ENCODE measurements at places on chromosomes 4 and X.

DNA sequence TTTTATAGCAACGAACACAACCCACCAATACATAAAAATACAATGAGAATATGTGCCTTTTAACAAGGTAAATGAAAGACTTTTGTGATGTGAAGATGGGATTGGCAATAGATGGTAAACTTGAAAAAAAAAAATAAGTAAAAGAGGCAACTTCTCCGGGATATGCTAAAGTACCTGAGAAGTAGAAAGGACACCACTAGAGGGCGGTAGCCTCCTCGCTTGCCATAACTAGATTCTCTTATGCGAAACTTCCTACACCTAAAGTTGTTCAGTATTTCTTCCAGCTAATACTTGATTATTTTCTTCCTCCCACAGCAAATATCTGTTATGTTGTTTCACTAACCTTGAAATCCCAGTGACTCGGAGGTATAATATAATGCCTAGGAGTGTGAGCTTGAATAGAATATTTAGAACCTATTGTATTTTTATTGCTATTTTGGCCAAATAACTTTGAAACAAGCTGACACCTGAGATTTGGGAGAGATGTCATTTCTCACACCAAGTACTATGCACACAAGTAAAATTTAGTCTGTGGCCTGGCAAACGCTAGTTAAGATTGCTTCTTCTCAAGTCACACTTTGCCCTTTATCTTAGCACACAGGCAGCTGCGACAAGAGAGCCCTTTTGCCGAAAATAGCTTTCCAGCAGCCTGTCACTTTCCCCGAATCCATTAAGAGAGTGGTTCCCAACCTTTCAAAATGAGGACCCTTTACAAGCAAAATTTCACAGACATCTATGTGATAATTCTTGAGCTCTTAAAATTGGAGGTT is 44.9 kb upstream of the PDLIM5 start:
- DNase-seq, result peak; percentile 39

- DNase-seq, result no peak
These were observed 335.1 kb downstream of the ANK2 start for GRCh38 chr4:113384600-113384999.

- DNase-seq, result peak; percentile 58
These were observed 227.1 kb upstream of the JADE1 start for GRCh38 chr4:128582427-128582870.

- DNase-seq, result no peak
These were observed 106.3 kb upstream of the ANXA10 start for GRCh38 chr4:167986044-167986443.

DNA sequence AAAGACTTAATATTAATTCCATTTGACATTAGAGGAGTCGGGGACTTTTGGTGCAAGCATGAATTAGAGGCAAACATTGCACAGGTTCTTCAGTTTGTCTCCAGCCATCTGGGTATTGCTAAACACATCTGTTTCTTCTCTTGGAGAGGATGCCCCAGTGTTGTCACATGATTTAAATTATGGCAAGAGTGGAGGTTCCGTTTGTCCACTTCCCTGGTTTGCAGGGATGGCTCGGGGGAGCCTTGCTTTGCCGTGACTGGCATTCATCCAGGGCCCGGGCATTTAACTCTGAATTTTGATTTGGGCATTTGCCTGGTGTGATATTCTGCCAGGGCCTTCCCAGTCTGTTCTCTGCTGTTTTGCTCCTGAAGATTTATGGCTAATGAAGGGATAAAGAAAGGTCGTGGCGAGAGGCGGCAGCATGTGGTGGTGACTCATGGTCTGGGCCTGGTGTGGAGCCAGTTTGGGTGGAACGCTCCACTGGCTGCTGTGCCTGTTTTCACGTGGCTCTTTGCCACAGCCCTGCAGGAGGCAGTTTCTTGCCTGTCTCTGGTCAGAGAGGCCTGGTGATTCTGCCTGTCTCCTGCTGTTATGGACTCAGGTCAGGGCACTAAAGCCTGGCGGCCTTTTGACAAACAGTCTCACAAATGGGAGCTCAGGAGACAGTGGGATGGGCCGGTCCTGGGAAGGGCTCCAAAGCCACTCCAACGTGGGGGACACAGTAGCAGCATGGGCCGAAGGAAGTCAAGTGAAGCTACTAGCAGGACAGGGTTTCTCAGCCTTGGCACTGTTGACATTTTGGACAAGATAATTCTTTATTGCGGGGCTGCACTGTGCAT is 99.4 kb upstream of the PGRMC2 start:
- peak; percentile 43 for DNase-seq

DNA sequence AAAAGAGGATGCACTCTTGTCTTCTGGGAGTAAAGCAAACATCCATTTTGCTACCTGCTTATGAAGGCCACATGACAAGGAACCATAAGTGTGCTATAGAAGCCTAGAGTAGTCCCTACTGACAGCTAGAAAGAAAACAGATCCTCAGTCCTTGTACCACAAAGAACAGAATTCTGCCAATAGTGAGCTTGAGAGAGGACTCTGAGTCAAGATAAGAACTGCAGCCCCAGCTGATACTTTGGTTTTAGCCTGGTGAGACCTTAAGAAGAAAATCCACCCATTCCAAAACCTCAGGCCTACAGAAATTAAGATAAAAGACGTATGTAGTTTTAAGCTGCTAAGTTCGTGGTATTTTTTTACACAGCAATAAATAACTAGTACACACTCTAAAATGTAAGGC is 914.6 kb downstream of the PCDH19 start:
- DNase-seq, result no peak

DNA sequence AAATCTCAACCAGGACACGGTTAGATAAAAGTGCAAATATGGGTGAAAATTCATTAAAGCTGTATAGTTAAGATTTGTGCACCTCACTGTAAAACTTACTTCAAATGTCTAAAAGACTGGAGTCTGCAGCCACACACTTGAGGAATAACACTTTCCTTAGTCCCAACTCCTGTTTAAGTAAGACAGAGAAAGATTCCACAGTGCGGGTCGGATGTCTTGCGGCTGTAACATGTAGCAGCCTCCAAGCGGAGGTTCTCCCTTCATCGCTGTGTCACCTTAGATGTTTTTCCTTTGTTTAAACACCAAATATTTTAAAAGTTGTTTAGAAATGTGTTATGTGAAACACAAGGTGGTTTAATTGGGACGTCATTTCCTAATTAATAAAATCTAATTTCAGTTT is 905 bp upstream of the MAEA start:
- DNase-seq, result no peak

DNA sequence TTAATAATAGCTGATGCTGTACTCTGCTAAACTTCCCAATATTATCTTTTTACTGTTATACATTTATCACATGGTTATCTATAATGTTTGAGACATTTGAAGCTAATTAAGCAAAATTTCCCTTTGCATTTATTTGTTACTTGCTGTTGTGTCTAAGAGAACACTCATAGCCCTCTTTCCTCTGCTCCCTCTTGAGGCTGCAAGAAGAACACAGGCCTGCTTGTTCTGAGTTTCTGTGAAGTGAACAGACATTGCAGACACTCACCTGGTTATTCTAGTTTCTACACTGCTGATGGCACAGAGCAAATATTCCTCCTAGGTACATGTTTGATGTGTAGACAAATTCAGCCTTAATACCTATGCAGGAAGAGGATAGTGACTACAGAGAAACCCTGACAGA is 367.8 kb downstream of the GASK1B start:
- no peak for DNase-seq

DNA sequence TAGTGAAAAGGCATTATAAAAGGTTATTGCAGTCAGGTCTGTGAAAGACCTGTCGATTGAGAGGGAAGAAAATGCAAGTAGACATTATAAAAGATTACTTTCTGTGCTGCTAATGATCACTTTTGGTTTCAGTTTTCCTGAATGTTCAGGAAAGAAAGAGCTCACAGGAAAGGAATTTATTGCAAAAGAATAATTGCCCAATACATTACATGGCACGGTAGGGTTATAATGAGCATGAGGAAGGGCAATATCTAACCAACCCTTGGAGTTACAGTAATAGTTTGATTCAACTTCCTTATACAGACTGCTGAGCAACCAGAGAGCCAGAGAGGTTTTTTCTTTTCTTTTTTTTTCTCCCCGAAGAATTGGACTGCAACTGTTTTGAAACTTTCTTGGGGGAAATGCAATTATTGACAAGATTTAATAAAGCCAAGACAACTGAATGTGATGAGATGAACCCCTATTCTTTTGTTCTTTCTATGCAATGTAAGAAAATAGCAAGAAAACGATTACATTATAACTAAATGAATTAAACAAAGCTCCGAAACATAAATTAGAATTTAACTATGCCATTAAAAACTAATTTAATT is 247.0 kb downstream of the C4orf33 start:
- no peak for DNase-seq

DNA sequence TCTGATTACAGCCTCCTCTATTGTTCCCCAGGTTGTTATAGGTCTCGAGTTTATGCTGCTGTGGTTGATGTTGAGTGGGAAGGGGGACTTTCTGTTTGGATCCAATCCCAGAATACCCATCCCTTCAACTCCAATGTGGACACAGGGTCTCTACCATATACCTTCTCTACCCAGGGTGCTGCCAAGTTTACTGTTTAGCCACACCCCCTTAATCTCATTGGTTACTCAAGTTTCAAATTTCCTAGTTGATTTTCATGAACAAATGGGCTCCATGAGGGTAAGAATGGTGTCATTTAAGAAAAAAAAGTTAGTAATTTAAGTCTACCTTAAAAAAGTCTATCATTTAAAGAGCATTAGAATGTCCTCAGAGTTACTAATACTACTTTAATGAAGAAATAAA is 3.6 kb upstream of the SPP1 start:
- DNase-seq, result no peak
